ENCODE measurements at places on chromosomes 7 and 10. TPM values are rescaled to one million over a fixed set of nuclear protein-coding genes. Genes with fewer than 3 reads are reported as not detected.

Gene GIMAP1
- polyA plus RNA-seq: not detected

Gene ADCY1
- 0.50 TPM for polyA plus RNA-seq

Gene FAM25A
- polyA plus RNA-seq: 27.6 TPM

DNA sequence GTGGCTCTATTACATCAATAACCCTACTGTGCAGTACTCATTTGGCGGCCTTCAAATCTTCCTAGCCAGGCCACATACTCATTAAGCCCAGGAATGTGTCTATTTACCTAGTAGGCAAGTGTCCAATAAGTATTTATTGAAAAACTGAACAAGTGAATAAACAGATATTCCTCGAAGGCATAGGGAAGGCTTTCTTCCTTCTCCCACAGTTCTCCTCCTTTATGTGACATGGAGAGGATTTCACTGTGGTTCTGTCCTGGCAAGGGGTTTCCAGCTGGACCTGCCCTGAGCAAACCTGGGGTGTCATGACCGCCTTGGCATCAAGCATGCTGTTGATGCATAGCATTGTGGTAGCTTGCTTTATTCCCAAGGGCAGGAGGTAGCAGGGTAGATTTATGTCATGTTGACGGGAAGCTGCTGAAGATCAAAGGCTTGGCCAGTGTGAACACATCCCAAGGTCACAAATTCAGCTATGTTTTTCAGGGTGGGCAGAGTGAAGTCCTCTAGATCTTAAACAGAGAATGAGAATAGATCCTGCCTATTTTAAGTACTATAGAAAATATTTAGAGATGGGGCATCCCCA lies 195.1 kb downstream of the INHBA start:
- H3K27ac ChIP-seq: no peak overlapping the region
- H3K4me1 ChIP-seq: no peaks in the 10 kb centered on the region
- H3K27me3 ChIP-seq: no peaks in the 10 kb centered on the region

DNA sequence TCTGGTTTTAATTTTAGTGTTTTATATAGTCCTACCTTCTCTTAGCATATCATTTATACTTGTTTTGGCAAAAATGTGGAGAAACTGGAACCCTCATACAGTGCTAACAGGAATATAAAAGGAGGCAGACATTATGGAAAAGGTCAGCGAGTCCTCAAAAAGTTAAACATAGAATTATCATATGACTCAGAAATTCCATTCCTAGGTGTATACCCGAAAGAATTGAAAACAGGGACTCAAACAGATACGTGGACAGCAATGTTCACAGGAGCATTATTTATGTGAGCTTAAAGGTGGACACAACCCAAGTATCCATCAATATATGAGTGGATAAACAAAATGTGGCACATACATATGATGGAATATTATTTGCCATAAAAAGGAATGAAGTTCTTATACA lies 51.5 kb downstream of the VAX1 start:
- H3K4me1 ChIP-seq: no peaks in the 10 kb centered on the region
- DNase-seq: no peak
- H3K4me3 ChIP-seq: no peak overlapping the region

- no peak overlapping the region for H3K27ac ChIP-seq
- no peaks in the 10 kb centered on the region for H3K36me3 ChIP-seq
- H3K4me1 ChIP-seq: peaks cover 3% of the 10 kb centered on the region
- H3K4me3 ChIP-seq: no peak overlapping the region
Measured at GRCh38 chr7:113628948-113629847, 289.6 kb downstream of the PPP1R3A start.

DNA sequence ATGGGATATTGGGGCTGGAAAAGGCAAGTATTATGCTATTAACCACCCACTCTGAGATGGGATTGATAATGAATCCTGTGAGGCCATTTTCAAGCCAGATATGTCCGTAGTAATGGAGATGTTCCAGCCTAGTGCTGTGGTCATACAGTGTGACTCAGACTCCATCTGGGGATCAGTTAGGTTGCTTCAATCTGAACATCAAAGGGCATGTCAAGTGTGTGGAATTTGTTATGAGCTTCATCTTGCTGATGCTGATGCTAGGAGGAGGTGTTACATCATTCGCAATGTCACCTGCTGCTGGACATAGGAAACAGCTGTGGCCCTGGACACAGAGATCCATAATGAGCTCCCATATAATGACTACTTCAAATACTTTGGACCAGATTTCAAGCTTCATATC lies 144.7 kb downstream of the PLCE1 start:
- H3K27ac ChIP-seq: no peak overlapping the region
- no peaks in the 10 kb centered on the region for H3K27me3 ChIP-seq
- no peaks in the 10 kb centered on the region for H3K4me1 ChIP-seq
- DNase-seq: no peak
- H3K4me3 ChIP-seq: no peak overlapping the region

- H3K4me1 ChIP-seq: peaks cover 54% of the 10 kb centered on the region
- no peak overlapping the region for H3K4me3 ChIP-seq
- peak overlapping the region; percentile 61 for H3K27ac ChIP-seq
- DNase-seq: no peak
- H3K27me3 ChIP-seq: no peaks in the 10 kb centered on the region
Measured at GRCh38 chr7:39620486-39620885, 2.9 kb upstream of the RALA start.

DNA sequence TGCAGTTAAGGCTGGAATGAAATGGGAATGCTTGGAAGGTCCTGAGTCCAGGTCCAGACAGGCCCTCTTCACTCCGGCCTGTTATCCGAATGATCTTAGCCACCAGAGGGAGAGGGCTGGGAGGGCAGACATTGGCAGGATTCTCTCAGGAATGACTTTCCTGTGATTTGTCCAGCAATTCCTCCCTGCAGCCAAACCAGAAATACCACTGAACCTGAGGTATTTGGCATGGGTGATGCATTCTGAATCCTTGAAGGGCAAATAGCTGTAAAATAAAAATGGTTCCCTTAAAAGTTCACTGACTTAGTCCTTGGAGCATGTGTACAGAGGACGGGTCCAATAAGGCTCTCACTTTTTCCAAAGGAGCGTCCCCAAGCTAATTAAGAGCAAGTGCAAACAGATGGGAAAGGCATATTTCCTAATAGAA lies 77.5 kb upstream of the HABP2 start:
- no peak overlapping the region for H3K27ac ChIP-seq
- no peak overlapping the region for H3K4me3 ChIP-seq
- no peaks in the 10 kb centered on the region for H3K36me3 ChIP-seq

DNA sequence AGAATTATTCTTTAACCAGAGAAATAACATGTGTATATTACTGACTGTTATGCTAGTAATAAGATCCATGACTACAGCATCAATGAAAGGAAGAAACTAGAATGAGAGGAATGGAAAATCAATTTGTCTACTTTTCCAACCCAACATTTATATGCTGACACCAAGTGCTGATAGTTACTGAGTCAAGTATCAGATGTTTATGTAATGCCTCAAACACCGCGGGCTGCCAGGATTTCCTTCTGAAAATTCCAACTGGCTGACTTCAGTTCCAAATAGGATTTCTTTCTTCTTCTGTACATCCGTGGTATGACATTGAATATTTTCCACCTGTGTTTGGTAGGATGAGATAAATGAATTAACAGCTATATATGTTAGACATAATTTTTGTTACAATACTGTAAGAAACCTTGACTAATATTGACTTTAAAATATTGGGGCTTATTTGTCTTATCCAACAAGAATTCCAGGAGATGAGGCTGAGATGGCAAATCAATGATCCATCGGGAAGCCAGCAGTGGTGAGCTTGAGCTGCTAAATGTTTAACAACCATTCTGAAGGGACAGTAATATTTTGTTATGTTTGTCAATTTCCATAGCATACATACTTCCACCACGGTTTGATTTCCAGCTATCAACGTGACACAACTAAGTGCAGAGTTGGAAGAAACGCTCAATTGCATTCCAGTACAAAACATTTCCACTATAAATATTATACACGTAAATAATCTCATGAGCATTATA lies 435.2 kb upstream of the AUTS2 start:
- H3K27me3 ChIP-seq: no peaks in the 10 kb centered on the region
- H3K4me3 ChIP-seq: no peak overlapping the region
- no peaks in the 10 kb centered on the region for H3K36me3 ChIP-seq
- DNase-seq: no peak
- H3K27ac ChIP-seq: no peak overlapping the region

Gene SLC13A1
- not detected for polyA plus RNA-seq

DNA sequence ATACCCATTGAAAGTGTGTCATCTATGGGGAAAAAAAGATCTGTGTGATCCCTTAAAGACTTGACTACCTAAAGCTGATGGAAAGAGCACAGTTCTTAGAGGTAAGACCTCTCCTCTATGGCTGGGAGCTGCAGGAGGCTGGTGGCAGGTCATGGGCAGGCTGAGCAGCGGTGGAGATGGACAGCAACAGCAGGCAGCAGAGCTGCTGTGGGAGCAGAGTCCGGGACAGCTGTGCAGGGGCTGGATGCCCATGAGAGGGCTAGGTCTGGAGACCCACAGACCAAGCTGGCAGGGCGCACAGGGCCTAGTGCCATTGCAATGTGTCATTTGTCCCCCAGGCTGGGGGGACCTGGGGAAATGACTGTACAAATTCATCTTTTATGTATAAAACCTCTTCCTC lies 13.4 kb upstream of the EPHA1 start:
- no peak for DNase-seq
- no peaks in the 10 kb centered on the region for H3K27me3 ChIP-seq
- H3K4me3 ChIP-seq: no peak overlapping the region
- H3K4me1 ChIP-seq: peaks cover 13% of the 10 kb centered on the region
- H3K36me3 ChIP-seq: no peaks in the 10 kb centered on the region
- H3K27ac ChIP-seq: no peak overlapping the region

DNA sequence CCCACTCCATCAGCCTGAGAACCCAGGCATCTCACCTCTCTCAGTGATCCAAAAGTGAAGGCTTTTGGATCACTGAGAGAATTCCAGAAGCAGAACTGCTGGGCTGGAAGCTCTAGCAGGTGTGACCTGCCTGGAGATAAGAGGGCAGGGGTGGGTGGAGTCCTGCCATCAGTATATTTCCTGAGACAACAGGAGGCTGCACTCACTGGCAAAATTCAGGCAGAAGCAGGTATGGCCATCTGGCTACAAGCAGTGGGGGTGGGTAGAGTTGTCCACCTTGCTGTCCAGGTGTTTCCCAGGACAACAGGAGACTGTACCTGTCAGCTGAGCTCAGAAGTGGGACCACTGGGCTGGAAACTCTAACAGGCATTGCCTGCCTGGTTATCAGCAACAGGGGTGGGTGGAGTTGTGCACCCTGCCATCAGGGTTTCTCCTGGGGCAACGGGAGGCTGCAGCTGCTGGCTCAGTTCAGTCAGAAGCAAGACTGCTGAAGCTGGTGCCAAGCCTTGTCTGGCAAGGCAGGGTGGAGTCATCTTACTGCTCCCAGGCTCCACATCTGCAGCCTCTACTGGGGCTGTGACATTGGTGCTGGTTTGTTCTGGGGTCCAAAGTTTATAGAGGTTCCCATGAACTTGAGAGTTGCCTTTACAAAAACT lies 47.2 kb upstream of the SFTPD start:
- DNase-seq: no peak
- H3K4me1 ChIP-seq: no peaks in the 10 kb centered on the region
- peaks cover 12% of the 10 kb centered on the region for H3K27me3 ChIP-seq
- no peak overlapping the region for H3K4me3 ChIP-seq

- no peaks in the 10 kb centered on the region for H3K4me1 ChIP-seq
- H3K27me3 ChIP-seq: no peaks in the 10 kb centered on the region
- H3K4me3 ChIP-seq: no peak overlapping the region
- no peak overlapping the region for H3K27ac ChIP-seq
Measured at GRCh38 chr7:40640566-40640965, 505.8 kb downstream of the SUGCT start.

- no peaks in the 10 kb centered on the region for H3K27me3 ChIP-seq
- peaks cover 3% of the 10 kb centered on the region for H3K4me1 ChIP-seq
- no peak for DNase-seq
- no peak overlapping the region for H3K27ac ChIP-seq
- H3K36me3 ChIP-seq: no peaks in the 10 kb centered on the region
- H3K4me3 ChIP-seq: no peak overlapping the region
Measured at GRCh38 chr10:95815701-95816240, 59.8 kb downstream of the ENTPD1 start.

DNA sequence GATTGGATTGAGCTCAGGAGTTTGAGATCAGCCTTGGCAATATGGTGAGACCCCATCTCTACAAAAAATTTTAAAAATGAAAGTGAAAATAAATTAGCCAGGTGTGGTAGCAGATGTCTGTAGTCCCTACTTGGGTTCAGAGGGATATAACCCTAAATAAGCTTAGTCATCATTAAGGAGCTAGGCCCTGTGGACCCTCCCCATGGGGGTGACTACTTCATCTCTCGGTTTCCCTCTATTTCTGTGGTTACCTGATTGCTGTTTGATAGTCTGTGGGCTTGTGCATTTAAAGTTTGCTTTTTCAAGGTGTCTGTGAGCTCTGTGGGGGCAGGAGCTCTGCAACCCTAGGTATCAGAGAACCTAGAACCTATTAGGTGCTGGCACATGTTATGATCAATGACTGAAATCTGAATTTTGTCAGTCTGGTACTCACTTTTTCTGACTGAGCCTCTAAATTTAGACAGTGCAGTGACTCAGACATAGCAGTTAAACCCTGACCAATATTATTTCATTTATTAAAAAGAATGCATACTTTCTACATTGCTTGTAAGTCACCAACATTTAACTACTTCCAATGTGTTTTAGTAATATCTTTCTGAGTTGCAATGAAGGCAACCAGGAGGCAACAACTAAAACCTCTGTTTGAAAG lies 8.1 kb upstream of the CUZD1 start:
- no peaks in the 10 kb centered on the region for H3K27me3 ChIP-seq
- peak overlapping the region; percentile 19 for H3K27ac ChIP-seq
- DNase-seq: no peak
- H3K36me3 ChIP-seq: peaks cover 6% of the 10 kb centered on the region
- H3K4me3 ChIP-seq: no peak overlapping the region

- no peaks in the 10 kb centered on the region for H3K27me3 ChIP-seq
- no peaks in the 10 kb centered on the region for H3K36me3 ChIP-seq
- no peak overlapping the region for H3K27ac ChIP-seq
- DNase-seq: no peak
- H3K4me1 ChIP-seq: no peaks in the 10 kb centered on the region
Measured at GRCh38 chr7:146960773-146961391, 844.3 kb downstream of the CNTNAP2 start.

Gene ACHE
- polyA plus RNA-seq: 0.07 TPM

DNA sequence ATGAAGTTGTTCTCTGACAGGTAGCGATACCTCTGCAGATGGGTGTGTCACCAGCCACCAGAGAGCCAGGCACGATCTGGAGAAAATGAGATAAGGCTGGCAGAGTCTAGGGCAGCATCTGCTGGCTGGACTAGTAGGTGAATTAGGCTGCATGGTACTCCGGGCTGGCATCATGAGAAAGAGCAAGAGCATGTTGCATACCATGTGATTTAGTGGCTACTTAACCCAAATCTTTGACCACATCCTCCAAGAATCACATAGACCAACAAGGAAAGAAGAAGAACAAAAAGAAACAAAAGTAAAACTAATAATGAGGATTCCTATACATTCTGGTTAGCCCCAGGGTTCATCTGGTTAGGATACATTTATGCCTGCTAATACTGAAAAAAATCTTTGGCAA lies 23.4 kb upstream of the FAM170B start:
- DNase-seq: no peak
- H3K27ac ChIP-seq: no peak overlapping the region
- H3K36me3 ChIP-seq: no peaks in the 10 kb centered on the region
- no peaks in the 10 kb centered on the region for H3K27me3 ChIP-seq
- H3K4me1 ChIP-seq: no peaks in the 10 kb centered on the region

Gene TMEM72
- polyA plus RNA-seq: not detected

- H3K27ac ChIP-seq: no peak overlapping the region
- peaks cover 15% of the 10 kb centered on the region for H3K36me3 ChIP-seq
- no peaks in the 10 kb centered on the region for H3K27me3 ChIP-seq
- no peak for DNase-seq
Measured at GRCh38 chr7:1444925-1445322, 14.3 kb downstream of the MICALL2 start.
